ENCODE measurements at places on chromosomes 2 and 18.

DNA sequence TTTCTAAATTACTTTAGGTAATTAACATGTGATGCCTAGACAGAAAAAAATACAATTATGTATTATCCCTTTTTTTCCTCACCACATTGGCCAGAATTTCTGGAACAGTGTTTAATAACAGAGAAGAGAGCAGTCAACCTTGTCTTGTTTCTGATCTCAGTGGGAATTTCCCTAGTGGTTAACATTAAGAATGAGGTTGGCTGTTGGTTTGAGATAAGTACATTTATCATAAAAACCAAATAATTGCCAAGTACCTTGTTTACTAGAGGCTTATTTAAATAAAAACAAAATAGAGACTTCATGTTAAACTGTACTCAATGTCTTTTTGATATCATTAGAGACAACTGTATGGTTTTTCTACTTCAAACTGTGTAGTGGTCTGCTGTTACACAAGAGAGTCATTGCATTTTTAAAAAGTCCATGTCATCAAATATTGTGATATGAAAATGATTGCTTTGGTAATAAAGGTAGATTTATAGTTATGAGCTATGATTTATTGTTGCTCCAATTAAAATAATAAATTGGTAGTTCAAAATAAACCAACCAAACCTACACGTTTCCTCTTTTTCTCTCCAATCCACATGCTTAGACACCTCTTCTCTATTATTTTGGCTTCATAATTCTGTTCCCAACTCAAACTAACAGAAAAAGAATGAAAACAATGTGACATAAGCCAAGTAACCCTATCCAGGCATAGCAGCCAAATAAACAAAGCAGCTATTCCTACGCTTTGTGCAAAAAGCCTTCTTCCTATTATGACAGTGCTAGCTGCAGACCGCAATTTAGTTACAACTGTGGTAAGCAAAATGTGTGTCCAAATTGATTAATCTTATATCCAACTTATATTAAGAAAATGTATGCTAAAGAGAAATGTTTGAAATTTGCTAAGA, 20.9 kb upstream of the TANK start:
- no peak for DNase-seq

DNA sequence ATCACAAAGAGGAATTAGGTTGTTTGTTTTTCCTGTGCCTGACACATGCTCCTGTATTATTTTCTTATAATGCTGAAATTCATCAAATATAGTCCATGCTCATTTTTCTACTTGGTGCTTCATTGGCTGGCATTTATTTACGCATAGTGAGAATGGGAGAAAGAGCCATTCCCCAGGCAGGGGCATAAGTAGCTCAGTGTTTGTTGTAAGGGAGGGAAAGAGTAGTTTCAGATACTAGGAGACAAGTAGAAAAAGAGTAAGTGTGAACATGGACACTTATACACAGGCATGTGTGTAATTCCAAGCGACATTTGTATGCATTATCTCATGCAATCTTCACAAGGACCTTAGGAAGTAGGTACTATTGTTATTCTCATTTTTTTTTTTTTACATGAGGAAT, 111.9 kb upstream of the UGP2 start:
- DNase-seq, result no peak

DNA sequence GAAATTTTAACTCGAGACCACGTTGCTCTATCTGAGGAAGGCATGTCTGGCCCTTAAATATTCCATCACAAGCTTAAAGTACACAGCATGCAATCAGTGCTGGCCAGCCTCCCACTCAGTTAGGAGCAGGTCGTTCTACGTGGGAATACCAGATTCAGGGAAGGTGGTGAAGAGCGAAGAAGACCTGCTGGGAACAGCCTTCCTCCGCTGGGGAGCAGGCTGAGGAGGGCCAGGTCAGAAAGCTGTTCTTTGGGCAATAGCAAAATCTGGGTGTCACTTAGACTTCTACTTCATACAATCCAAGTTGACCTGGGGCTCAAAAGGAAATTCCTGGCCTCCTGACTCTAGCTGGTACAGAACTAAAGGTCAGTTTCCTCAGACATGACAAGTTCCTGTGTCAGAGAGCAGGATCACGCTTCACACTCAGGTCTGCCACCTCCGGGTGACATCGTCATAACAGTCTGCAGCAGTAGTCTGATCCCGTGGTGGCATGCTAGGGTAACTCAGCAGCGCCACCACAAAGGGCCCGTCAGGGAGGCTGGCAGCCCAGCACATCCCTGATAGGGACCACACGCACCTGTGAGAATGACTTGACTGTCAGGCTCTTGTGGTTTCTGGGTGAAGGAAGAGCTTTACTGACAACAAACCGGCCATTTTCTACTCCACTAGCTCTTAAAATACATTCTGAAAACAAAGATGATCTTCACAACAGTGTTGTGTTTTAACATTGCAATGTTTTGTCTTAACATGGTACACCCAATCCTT, 35.2 kb upstream of the NAPG start:
- no peak for DNase-seq

GRCh38 chr18:11245879-11246278, 96.5 kb upstream of the PIEZO2 start:
- no peak for DNase-seq

DNA sequence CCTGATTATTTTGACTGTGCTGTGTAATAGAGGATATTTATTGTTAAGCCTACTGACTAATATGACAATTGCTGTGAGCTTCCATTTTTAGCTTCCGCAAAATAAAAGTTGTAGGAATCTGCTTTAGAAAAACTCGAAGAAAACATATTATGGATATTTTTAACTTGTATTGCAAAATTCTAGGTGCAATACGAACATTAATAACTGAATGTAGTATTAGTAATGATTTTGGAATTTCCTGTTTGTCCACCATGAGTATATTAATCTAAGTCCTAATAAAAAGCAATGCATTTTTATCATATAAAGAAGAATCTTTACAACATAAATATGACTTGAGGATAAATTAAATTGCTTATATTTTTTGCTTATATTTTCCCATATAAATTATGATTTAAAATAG, 2.4 kb upstream of the DSC3 start:
- no peak for DNase-seq

DNA sequence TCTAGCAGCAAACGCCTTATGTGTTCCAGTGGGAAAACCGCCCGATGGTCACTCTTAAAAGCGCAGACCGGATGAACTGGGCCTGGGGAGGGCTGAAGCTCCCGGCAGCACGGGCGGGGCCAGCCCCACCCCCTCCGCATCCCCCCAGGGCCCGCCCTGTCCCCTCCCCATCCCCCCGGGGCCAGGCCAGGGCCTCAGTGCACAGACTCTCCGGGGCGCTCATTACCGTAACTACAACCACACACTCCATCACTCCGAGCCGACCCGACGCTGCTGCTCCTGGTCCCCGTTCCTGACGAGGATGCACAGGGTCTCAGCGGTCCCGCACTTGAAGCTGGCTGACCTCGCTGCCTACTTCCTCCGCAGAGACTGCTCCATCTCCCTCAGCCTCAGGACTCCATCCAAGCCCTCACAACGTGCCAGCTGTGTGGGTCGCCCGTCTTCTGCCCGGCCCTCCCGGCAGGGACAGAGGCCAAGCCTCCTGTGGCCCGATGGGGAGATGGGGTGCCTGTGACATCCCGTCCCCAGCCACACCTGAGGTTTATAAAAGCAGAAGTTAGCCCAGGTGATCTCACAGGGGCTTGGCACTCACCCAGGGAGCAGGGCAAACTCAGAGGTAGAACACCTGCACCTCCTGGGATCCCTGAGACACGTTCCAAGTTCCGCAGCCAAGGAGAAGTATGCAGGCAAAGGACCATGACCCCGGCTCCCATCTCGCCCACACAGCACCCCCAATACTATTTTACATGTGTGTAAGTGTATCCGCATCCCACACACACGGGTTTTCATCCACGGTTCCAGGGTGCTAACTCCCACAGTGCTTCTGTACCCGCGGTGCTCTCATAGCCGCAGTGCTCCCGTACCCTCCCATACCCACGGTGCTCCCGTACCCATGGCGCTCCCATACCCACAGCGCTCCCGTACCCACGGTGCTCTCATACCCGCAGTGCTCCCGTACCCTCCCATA, 36.0 kb downstream of the SLC66A2 start:
- DNase-seq, result no peak

DNA sequence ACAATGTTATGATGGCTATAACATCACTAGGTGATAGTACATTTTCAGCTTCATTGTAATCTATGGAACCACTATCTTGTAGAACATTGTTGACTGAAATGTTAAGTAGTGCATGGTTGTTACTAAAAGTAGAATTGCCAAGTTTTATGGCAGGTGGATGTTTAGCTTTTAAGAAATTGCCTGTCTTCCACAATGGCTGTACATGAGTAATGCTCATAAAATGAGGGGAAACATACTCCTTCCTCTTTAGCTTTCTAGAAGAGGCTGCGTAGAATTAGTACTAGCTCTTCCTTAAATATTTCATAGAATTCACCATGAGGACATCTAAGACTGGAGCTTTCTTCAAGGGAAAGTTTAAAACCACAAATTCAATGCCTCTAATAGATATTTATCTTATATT, 161.0 kb downstream of the TPGS2 start:
- no peak for DNase-seq

DNA sequence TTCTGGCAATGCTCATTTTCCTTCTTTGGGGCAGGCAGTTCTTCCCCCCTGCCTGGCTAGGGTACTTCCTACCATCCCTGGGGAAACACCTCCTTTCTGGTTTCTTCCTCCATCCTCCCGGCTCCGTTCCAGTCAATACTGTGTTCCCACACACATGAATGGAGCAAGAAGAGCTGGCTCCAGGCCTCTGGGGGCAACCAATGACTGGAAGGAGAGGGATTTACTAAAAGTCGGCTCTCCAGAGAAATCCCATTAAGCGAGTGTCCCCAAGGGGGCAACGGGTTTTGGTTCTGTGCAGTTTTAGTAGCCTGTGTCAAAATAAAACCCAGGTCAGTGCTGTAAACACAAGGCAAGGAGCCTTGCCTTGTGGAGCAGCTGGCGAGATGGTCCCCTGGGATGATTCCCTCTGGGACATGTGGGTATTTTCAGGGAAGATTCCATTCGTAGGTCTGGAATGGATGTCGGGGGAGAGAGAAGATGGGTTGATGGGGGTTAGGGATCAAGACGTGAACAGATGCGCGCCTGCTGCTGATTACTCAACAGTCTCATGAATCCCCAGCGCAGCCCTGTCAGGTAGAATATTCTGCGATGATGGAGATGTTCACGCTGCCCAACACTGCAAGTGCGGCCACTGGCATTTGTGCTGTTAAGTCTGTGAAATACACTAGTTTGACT, 32.0 kb downstream of the EMILIN2 start:
- no peak for DNase-seq

DNA sequence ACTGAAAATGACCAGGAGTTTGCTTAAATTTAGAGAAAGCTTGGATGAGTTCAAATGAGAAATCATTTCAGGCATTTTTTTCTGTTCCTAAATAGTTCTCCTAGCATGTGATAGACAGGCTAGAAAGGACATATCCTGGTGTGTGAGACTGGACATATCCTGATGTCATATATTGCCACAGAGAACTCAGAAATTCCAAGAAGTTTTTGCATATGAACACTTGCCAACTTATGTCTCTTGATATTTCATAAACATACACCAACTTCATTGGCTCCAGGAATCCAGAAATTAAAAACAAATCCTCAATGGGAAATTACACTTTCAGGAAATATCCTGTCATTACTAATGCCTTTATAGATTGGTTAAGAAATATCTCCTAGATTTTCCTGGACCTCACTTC, 2.9 kb upstream of the SERPINB4 start:
- no peak for DNase-seq

DNA sequence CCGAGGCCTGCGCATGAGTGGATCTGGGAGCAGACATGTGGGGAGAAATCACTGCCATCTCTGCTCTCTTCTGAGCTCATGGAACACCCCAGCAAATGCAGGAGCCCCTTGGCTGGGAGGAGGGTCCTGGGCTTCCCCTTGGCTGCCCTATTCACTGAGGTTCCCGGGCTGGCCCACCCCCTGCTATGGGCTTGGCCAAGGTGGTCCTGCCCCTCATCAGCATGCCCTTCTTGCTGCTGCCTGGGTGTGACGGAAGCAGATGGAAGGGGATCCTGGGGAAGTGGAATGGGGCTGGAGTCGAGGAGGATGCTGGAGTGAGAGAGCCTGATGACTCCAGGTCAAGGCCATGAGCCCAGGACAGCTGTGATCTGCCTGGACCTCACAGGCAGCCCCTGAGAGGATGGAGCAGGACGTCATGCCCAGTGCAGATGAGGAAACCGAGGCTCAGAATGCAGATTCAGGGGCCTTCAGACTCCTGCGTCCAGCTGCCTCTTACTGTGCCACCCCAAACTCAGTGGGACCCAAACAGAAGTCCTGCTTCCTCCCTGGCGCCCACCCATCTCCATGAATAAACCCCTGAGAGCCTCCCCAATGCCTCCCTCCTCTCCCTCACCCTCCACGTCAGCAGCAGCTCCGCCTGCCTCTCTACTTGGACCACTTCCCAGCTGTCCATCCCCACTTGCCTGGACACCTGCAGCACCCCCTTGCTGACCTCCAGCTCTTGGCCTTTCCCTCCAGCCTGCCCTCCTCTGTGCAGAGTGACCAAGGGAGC, 4.0 kb downstream of the SNED1 start:
- no peak for DNase-seq

DNA sequence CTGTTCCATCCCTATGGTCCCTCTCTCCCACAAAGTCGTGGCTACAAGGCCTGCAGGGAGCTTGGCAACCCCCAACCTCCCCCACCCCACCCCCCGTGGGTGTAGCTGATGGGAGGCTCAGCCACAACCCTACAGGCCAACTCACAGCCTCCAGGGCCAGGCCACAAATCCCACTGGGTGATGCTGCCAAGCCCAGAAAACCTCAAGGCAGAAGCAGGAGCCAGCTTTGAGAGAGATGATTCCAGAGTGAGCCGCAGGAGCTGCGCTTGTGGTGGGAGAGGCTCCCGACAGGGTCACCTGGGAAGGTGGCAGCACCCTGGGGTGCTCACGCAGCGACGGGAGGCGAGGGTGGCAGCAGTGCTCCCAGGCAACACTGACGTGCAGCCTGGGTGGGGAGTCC, 44.8 kb downstream of the ADCY3 start:
- no peak for DNase-seq

DNA sequence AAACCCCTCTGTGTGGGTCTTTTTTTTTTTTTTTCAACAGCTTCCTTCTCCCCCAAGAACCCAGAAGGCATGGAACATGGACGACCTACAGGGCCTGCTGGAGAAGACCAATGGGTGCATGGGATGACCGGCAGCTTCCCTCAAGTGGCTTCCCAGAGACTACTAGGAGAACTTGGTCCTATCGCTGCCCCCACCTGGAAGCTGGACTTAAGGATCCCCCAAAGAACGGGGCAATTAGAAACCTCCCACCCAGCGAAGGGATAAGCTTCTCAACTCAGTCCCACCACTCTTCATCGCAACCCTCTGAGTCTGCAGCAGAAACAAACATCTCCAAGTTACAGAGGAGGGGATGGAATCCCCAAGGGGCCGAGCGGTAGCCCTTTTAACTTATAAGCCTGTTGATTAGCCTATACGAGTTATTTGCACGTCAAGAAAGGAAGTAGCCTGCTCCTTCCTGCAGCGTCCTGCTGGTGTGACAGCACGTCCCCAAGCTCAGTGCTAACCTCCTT, 1.4 kb downstream of the ACTR1B start:
- DNase-seq, result no peak

GRCh38 chr2:239917957-239918481, 107.1 kb downstream of the NDUFA10 start:
- no peak for DNase-seq
